Pulmonary artery endothelial cell (primary cell): ENCODE measurements at places on chromosomes 6 and 20. TPM values are rescaled to one million over a fixed set of nuclear protein-coding genes. Genes with fewer than 3 reads are reported as not detected.

GRCh38 chr6:7559651-7560385 is 18.3 kb downstream of the DSP start:
- no peak for DNase-seq

- DNase-seq = no peak
Observed at GRCh38 chr6:142696123-142697000, 248.6 kb downstream of the HIVEP2 start.

DNA sequence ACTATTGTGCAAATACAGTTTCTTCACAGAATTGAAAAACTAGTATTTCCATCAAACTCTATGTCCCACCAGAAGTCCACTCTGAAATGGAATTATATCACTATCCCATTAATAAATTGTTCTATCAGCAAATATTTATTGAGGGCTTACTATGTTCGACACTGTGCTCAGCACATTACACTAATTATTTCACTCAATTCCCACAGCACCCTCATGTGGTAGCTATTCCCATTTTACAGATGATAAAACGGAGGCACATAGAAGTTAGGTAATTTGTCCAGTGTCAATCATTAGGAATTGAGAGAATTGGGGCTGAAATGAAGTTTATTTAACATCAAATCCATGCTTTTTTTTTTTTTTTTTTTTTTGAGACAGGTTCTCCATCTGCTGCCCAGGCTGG is 52.5 kb downstream of the MKKS start:
- DNase-seq = no peak

GRCh38 chr6:154239392-154239791 is 117.2 kb downstream of the IPCEF1 start:
- no peak for DNase-seq

- DNase-seq = no peak
Observed at GRCh38 chr6:168211681-168212080, 107.9 kb downstream of the DACT2 start.

GRCh38 chr6:154520280-154520679 is 9.8 kb upstream of the CNKSR3 start:
- no peak for DNase-seq

GRCh38 chr20:58647162-58647795 is 3.8 kb upstream of the STX16 start:
- DNase-seq = no peak

GRCh38 chr20:44288252-44288651 is 22.8 kb downstream of the FITM2 start:
- DNase-seq = no peak

DNA sequence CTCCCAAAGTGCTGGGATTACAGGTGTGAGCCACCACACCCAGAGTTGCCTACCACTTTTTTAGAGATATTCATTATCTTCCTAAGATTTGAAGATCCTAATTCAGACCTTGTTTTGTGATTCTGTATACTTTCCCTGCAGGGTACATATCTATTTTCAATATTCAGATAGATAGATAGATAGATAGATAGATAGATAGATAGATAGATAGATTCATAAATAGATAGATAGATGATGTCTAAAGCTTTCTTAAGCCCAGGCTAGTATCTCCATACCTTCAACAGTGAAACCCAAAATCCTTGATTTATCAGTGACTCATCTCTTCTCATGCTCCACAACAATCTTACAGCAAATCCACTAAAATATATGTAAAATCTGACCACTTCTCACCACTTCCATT is 30.8 kb downstream of the ZNF391 start:
- DNase-seq = no peak

DNA sequence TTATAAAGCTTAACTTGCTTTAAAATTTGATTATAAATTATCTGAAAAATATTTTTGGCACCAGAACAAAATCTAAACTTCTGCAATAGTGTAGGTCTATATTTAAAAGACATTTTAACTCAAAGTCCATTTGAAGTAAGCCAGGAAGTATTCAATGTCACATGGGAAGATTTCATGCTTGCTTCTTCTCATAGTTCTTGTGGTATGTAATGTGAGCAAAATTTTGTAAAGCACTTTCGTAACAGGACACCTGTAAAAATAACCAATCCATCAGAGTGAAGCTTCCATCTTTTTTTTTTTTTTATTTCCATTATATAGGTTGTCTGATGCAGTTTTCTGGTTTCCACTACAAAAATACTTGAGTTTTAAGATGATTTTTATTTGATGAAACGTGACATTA is 386.1 kb downstream of the LAMA2 start:
- no peak for DNase-seq

DNA sequence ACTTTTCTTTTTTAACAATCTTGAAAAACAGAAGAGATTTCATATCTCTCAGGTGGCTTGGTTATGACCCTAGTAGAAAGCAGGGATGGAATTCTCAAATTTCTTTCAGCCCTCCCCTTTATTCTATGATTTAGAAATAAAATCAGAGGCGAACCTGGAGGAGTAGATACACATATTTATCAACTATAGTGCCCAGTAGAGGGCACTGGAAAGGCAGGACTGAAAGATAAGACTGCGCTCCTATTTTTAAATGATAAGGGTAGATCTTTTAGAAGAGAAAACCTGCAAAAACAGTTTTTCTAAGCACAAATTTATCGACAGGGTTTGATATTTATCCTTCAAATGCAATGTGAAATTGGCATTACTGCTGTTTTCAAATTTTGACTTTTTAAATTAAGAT is 1296.6 kb downstream of the EPHA7 start:
- no peak for DNase-seq

GRCh38 chr6:31701666-31702404 is 1.3 kb downstream of the ABHD16A start:
- DNase-seq = no peak

DNA sequence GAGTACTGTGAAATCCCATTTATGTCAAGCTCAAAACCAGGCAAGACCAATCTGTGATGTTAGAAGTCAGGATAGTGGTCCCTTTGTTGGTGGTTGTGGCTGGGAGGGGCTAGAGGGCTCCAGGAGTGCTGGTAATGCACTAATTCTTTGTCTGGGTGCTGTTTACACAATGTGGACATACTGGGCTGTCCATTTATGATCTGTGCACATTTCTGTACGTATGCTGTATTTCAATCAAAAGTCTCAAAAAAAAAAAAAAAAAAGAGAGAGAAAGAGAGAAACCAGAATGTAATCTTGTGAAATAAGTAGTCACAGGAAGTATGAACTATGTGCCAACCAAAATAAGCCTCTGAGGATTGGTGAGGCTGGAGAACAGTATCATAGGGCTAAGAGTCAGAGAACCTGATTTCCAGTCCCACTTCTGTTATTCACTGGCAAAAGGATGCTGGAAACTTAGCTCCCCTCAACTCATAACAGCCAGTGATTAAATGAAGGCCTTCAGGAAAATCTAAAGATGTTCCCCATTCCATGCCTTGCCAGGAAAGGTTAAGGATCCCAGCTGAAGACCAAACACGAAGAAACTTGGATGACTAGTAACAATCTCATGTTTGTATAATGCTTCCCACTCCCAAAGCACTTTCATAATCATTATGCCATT is 19.6 kb upstream of the TRAM2 start:
- DNase-seq = no peak

GRCh38 chr6:22466665-22467245 is 102.6 kb upstream of the HDGFL1 start:
- DNase-seq = no peak

DNA sequence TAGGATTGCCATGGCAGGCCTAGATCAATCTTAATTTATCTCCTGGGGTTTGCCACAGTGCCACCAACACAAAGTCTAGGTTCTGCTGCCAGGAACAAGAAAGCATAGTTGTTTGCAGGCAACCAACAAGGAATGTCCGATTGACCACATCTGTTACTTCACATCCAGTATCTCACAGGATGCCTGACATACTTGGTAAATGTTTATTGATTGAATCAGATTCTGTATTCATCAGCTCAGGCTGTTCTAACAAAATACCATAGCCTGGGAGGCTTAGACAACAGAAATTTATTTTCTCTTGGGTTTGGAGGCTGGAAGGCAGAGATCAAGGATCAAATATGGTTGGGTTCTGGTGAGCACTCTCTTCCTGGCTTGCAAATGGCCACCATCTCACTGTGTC is 26.3 kb upstream of the MC3R start:
- DNase-seq = no peak

- no peak for DNase-seq
Observed at GRCh38 chr6:156508126-156508525, 269.1 kb upstream of the ARID1B start.

DNA sequence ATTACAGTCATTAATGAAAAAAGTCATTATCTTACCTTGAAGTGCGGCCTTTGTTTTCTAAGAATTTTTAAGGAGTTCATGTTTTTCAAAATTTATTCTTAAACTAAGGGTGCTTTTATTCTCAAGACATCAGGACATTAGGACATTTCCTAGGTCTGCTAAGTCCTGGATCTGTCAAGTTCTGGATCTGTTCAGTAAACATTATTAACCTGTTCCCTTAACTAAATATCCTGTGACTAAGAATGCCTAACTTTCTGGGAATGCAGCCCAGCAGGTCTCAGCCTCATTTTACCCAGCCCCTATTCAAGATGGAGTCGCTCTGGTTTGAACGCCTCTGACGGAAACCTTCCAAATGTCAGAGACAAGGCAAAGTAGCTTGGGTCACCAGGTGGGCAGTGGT is 302.6 kb downstream of the SYNE1 start:
- DNase-seq = no peak

- no peak for DNase-seq
Observed at GRCh38 chr6:128235556-128235955, 284.8 kb downstream of the PTPRK start.

CST5 gene
- total RNA-seq = not detected in 2 replicates

PROCR gene
- 545 and 561 TPM in 2 replicates for total RNA-seq

SLC17A3 gene
- total RNA-seq = not detected in 2 replicates

OTOR gene
- total RNA-seq = not detected in 2 replicates

CGA gene
- not detected in 2 replicates for total RNA-seq

C6orf58 gene
- 0.07 TPM in 1 of 2 replicates, not detected in the other for total RNA-seq

GTSF1L gene
- total RNA-seq = not detected in 2 replicates

ALDH8A1 gene
- total RNA-seq = 0.46 and 1.1 TPM in 2 replicates

SLC22A3 gene
- total RNA-seq = 0.07 and 0.13 TPM in 2 replicates

PRDM13 gene
- total RNA-seq = not detected in 2 replicates
